ENCODE measurements at places on chromosomes 12 and 14.
A peak's percentile ranks its signal among the peaks of the same experiment; 100 is the strongest.

- peak; percentile 3 for DNase-seq
Observed at GRCh38 chr12:88816201-88816600, 235.9 kb upstream of the KITLG start.

DNA sequence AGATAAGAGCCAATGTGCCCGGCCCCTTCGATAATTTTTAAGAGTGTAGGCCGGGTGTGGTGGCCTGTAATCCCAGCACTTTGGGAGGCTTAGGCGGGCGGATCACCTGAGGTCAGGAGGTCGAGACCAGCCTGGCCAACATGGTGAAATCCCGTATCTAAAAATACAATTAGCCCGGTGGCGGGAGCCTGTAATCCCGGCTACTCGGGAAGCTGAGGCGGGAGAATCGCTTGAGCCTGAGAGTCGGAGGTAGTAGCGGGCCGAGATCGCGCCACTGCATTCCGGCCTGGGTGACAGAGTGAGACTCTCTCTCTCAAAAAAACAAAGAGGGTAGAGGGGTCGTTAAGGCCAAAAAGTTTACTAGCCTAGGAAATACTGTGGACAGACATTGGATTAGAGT, 2.6 kb downstream of the KRAS start:
- DNase-seq, result no peak

- peak; percentile 72 for DNase-seq
Observed at GRCh38 chr12:27999521-27999920, 27.0 kb upstream of the PTHLH start.

GRCh38 chr12:130031571-130032189, 127.9 kb upstream of the TMEM132D start:
- DNase-seq, result peak; percentile 6

GRCh38 chr14:71243697-71244096, 336.4 kb downstream of the PCNX1 start:
- peak; percentile 85 for DNase-seq

GRCh38 chr12:51874000-51874399, 13.9 kb upstream of the ANKRD33 start:
- no peak for DNase-seq

DNA sequence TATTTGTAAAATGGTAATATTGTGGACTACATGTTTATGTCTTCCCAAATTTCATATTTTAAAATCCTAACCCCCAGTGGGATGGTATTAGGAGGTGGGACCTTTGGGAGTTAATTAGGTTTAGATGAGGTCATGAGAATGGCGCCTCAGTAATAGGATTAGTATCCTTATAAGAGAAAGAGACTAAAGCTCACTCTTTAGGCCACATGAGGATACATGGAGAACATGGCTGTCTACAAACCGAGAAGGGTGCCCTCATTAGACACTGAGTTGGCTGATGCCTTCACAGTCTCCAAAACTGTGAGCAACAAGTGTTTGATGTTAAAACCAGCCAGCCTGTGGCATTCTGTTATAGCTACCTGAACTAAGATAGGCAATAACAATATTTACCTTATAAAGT, 58.3 kb upstream of the OTOGL start:
- DNase-seq, result no peak

DNA sequence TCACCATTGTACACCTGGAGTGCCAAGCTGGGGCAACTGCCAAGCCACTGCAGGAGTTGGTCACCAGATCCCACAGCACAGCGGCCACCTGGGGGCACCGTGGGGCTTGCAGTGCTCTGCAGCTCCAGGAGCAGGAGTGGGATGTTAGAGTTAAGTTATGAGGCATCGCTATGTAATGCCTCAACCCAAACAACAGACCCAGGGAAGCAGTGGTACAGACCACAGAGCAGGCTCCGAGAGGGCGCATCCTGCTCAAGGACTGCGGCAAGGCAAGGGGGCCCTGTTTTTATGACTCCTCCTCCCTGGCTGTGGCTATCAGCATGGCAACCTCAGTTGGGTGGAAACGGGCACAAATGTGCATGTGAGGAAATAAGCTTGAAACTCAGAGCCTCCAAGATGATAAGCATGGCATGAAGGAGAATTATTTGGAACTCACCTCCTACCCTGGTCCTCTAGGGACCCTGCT, 63.1 kb downstream of the ARL6IP4 start:
- DNase-seq, result peak; percentile 92

DNA sequence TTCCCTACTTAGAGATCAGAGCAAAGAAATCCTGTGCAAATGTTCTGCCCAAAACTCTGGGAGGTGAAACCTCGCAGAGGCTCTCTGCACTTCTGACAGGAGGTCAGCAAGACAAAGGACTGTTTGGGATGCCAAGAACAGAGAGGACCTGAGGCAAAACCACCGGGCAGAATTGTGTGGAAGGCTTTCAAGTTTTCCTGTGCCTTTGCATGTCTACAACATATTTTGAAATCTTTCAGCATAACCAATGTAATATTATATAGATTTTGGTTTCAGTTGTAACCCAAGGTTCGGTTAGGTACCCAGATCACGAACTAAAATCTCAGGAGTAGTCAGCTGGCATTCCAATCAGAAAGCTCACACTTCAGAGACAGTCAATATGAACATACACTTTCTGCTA, 99.4 kb upstream of the PLEKHA5 start:
- DNase-seq, result no peak

DNA sequence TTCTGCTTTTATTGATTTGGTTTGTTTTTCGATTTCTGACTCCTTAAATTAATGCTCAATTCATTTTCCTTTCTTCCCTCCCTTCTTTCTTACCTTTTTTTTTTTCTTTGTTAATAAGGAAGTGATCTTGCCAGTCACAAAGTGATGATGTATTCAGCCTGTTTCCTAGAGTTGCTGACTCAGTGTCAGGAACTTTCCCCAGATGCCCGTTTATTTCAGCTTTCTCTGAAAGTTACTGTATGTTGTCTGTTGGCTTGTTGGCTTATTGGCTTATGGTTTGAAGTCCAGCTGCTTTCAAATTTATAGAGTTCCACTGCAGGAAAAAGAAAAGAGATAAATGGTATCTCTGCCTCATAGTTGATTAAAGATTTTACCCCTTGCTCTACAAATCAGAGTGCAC, 12.4 kb upstream of the SLC6A15 start:
- DNase-seq, result no peak

DNA sequence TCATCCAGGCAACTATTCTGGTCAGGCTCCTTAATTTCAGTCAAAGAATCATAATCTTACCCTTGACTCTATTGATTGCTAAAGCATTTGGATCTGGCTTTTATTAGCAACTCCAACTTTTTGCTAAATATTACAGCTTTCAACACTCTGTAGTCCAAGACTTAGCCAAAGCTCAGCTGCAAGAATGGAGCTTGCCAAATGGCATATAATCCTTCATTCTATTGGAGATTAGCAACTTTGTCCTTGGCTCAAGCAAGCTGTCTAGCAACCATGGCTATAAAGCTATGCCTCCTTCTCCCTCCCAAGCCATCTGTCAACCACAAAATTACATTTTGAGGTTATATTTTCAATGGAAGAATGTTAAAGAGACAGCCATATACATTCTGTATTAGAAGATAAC, 23.1 kb upstream of the NID2 start:
- no peak for DNase-seq

DNA sequence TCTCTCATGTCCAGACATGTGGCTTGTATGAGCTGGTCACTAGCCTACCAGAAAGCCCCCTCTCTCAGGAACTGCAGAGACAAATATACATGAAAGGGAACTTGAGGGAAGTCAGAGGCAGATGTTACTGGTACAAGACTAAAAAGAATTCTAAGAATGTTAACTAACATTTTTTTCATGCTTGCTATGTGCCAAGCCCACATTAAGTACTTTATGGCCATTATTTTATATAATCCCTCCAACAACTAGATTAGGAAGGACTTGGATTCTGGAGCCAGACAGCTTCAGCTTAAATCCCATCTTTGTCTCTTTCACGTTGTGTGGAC, 24.6 kb downstream of the TTC9 start:
- no peak for DNase-seq

DNA sequence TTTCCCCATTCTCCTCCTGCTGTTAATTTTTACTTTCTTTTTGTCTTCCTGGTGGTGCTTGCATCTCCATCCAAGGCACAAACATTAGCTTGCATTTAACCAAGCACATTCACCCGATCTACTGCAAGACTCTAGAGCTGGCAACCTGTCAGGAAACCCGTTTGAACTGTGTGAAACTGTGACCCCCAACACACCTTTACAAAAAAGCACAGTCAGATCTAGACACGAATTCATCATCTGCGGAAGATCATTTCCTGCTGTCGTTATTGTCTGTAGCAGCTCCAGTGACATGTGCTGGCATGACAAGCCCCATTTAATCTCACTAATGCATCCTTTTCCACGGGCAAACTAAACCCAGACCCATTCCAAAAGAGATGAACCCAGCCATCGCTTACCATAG, 340.5 kb downstream of the VRK1 start:
- DNase-seq, result no peak

DNA sequence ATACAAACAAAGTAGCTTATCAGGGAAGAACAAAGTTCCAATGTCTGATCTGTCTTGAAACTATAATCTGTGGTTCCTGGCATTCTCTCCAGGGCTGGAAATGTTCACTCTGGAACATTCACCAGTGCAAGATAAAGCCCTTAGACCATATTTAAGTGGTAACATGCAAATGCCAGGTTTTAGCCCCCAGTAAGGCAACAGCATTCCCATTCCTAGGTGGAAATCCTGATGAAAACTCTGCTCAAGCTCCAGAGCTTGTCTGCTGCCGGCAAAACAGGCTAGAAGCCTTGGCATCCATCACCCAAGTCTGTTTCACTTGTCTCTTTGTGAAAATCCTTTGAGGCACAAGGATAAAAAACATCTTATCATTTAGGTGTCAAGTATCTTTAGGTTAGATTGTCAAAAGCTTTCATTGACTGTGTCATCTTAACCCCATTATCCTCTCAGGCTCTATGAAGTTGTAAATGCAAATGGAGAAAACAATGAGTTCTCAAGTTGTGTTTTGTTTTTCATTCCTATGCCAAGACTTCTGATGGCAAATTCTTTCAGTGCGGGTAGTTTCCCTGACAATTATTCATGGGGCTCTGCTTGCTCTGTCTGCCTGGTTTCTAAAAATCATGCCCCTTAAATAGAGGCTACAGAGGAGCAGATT, 344.7 kb downstream of the NELL2 start:
- DNase-seq, result no peak

GRCh38 chr12:88753066-88753465, 172.8 kb upstream of the KITLG start:
- DNase-seq, result no peak

GRCh38 chr14:85060121-85060520, 469.8 kb upstream of the FLRT2 start:
- no peak for DNase-seq

GRCh38 chr14:99389174-99389826, 91.4 kb downstream of the SETD3 start:
- DNase-seq, result no peak

- no peak for DNase-seq
Observed at GRCh38 chr14:20905676-20906075, 14.5 kb downstream of the RNASE3 start.

DNA sequence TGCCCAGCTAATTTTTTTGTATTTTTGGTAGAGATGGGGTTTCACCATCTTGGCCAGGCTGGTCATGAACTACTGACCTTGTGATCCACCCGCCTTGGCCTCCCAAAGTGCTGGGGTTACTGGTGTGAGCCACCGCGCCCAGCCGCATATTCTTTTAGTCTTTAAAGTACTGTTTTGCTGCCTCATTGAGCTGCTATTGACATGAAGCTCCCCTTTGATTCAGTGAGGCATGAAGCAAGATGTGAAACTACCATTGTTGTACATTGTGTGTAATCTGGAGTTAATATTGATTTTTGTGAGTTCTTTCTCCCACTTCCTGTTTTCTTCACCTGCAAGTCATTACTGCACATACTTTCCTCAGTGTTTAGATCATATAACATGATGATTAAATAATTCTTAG, 80.8 kb downstream of the MNAT1 start:
- no peak for DNase-seq

GRCh38 chr12:80050236-80050635, 49.1 kb upstream of the OTOGL start:
- DNase-seq, result no peak

DNA sequence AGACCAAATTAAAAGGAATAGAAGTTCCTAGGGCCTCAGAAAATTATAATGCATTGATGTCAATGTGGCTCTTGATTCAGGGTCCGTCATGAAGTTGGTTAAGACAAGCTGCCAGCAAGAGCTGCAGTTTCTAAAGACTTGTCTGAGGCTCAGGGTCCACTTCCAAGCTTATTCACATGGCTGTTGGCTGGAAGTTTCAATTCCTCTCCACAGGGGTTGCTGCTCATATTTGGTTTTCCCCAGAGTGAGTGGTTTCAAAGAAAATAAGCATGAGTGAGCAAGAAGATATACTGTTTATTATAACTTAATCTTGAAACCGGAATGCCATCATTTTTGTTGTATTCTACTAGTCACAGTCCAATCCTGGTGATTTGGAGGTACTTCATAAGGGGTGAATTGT, 1247.4 kb downstream of the LRFN5 start:
- no peak for DNase-seq

DNA sequence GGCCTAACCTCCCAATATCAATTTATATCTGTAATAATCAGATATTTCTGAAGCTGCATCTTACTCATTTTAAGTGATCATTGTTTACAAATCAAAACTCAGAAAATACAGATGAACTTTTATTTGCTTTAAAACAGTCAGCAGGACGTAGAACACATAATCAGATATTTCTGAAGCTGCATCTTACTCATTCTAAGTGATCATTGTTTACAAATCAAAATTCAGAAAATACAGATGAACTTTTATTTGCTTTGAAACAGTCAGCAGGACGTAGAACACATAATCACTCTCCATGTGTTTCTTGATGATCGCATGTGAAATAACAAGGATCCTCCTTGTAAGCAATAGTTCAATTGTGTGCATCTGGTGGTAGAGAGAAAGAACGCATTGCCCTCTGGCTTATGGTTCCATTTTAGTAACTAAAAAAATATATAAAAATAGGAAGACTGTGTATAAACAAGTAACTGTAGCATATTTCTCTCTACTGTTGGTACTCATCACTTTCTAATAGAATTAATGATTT, 15.0 kb upstream of the TMTC2 start:
- DNase-seq, result no peak

DNA sequence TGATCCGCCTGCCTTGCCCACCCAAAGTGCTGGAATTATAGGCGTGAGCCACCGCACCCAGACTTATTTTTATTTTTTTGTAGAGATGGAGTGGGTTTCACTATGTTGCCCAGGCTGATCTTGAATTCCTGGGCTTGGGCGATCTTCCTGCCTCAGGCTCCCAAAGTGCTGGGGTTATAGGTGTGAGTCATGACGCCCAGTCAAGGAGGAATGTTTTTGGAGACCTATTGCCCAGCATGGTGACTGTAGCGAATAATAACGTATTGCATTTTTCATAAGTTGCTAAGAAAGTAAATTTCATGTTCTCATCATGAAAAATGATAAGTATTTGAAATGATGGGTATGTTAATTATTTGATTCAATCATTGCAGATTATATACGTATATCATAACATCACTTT, 46.5 kb downstream of the TEAD4 start:
- no peak for DNase-seq

DNA sequence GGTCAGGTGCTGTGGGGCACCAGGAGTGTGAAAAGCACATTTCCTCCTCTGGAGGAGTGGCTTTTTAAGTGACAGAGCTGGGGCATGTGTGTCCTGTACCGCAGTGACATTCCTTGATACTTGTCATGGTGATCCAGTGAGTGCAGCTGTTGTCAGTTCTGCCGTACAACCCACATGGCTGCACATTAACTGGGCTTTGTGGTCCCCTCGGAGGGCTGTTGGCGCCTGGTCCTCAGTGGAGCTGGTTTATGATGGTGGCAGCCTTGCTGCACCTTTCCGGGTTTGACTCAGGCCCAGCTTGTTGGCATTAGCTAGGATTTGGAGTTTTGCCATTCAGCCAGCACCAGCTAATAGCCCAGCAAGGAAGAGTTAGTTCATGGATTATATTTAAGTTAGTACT, 77.0 kb downstream of the SLC25A47 start:
- no peak for DNase-seq

- no peak for DNase-seq
Observed at GRCh38 chr14:23550131-23550811, 1.3 kb downstream of the ZFHX2 start.

Data from HFFc6 (cell line).